ENCODE measurements at places on chromosomes 1 and 21.
A peak's percentile ranks its signal among the peaks of the same experiment; 100 is the strongest.

DNA sequence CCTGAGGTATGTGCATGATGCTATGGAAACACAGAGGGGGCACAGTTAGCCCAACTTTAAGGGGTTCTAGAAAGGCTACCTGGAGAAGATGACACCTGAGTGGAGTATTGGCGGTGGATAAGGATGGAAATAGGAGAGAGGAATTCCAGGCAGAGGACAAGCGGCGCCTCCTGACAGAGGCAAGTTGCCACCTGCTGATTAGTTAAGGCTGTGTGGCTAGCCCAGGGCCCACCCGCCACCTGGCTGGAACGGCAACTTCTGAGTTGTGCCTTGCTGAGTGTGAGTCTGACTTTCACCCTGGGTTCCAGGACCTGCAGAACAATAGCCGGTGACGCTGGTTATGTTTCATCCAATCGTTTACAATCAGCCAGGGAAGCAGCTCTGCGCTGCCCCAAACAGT lies 126.9 kb upstream of the LMO4 start:
- no peak for DNase-seq

GRCh38 chr1:153488731-153489130 lies 28.3 kb upstream of the S100A7 start:
- no peak for DNase-seq

- no peak for DNase-seq
These were observed 179.6 kb downstream of the KCNK2 start for GRCh38 chr1:215262106-215262505.

DNA sequence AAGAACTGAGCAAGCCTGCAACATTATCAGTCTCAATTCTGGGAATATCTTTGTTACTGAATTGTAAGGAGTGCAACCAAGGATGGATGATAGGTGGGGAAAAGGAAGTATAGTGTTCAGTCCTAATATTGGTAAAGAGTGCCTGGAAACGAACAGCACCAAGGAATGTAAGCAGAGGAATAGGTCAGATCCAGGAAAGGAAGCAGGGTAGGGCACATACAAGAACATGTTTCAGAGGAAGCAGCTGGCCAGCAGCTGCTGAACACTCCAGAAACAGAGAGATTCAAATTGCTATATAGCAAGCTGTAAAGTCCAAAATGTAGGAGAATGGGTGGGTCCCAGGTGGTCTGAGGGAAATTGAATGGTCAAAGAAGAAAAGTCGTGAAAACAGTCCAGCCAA lies 37.9 kb downstream of the CRB1 start:
- DNase-seq = no peak

GRCh38 chr21:14384453-14384852 lies 1.5 kb upstream of the HSPA13 start:
- DNase-seq = no peak

GRCh38 chr21:37682966-37683365 lies 233.3 kb downstream of the KCNJ6 start:
- DNase-seq = no peak

DNA sequence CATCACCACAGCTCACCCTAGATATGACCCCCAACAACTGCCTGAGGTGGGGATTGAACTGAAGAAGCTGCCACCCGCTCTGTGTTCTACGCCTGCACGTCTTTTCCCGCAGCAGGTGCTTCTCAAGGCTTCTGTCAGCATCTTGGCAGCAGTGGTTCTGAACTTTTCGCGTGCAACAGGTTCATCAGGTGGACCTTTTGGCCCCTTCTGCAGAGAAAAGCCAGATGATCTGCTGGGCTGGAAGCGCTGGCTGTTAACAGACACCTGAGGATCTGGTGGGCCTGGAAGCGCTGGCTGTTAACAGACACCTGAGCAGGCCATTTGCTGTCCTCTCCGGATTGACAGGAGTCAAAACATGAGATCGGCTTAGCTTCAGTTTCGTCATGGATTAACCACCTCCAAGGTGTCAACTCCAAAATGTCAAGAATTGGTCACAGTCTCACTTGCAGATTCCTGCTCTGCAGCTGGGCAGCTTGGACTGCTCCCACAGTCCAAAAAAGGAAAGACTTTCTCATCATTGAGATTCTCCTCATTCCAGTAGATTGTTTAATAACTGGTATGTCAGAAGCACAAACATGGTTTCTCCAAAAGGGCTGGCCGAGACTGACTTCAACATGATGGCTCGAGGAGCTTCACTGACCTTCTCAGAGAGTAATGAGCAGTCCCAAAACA lies 4.7 kb downstream of the C1orf174 start:
- no peak for DNase-seq

DNA sequence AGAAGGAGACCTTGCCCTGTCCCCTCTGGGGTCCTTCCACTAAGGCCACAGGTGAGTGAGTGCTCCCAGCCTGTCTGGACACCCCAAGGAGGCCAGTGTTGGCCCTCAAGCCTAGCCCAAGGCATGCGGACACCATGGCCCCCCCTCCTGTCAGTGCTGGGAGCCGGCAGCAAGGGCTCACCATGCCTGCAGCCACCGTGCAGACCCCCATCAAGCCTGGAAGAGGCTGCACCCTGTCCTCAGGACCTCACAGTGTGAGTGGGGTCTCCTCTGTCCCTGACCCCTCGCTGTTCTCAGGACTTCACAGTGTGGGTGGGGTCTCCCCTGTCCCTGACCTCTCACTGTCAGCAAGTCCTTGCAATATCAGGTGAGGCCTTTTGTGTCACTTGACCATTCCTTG lies 33.2 kb upstream of the PRSS38 start:
- no peak for DNase-seq

DNA sequence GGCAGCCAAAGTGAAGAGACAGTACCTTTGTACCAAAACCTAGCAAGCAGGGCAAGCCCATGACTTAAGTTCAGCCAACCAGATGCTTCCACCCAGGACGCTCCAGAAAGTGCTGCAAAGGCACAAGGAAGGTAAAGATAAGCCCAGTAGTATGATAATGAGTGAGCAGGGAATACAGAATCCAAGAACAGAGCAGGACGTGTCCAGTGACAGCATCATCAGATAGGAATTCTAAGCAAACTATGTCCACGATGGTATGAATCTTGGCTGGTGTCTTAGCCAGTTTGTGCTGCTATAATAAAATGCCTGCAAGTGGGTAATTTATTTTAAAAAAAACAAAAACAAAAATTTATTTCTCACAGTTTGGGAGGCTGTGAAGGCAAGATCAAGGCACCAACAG lies 13.6 kb downstream of the GJA4 start:
- DNase-seq = no peak

GRCh38 chr1:223824712-223825111 lies 21.0 kb downstream of the TP53BP2 start:
- DNase-seq = no peak

- no peak for DNase-seq
These were observed 45.7 kb upstream of the CACYBP start for GRCh38 chr1:174954073-174954460.

DNA sequence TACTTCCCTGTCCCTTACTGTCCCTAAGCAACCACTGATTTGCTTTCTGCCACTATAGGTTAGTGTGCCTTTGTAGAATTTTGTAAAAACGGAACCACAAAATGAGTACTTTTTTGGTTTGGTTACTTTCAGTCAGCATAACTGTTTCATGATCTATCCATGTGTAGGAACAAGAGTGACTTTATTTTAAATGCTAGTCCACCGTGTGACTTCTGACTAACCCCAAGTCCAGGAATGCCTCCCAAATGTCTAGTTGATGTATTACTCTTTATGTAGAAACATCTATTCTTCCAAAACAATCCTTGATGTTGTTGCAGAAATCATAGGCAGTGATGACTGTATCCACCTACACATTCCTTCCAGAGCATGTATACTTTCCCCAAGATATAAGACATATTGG lies 21.3 kb downstream of the ATPAF1 start:
- peak; percentile 9 for DNase-seq

- DNase-seq = no peak
These were observed 59.2 kb downstream of the TLR5 start for GRCh38 chr1:223083831-223084230.

DNA sequence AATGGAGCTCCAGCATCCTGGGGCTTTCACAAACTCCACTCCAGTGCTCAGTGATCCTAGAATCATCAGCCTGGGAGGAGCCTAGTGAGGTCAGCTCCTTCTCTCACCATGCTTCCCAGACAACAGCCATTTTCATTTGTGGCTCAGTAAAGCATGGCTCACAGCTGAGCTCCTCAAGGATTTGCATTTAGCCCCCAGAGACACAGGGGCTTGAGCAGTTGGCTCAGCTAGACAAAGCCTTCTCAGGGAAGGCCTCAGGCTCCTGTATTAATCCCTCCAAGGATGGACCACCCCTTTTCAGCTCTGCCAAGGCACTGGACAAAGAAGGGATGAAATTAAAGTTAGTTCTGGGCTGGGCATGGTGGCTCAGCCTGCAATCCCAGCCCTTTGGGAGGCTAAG lies 39.5 kb downstream of the ERI3 start:
- no peak for DNase-seq

- DNase-seq = no peak
These were observed 149.5 kb upstream of the B3GALT2 start for GRCh38 chr1:193335806-193336428.

DNA sequence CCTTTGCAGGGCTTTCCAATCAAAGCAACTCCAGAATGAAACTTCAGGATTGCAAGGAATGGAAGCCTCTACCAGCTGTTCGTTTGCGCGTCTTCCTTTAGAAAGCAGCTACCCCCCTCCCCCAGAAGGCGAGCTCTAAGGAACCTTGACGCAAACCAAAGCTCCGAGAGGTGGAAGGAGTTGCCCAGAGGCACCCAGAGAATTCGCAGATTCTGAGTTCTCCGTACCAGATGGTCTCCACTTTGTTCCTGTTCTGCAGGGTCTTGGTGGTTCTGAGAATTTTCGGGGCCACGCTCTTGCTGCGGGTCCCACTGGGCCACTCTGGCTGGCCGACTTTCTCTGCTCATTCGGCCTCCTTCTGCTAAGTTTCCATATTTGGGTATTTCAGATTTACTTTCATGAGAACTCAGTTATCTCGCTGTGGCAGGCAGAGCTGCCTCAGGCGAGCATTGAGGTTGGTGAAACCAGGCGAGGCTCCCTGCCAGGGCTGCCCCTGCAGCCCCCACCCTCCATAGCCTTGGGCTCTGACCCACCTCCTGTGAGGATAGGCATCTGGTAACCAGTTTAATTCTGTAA lies 801 bp downstream of the TRAF5 start:
- DNase-seq = peak; percentile 24

- DNase-seq = no peak
These were observed 28.6 kb upstream of the MTR start for GRCh38 chr1:236766506-236766905.

DNA sequence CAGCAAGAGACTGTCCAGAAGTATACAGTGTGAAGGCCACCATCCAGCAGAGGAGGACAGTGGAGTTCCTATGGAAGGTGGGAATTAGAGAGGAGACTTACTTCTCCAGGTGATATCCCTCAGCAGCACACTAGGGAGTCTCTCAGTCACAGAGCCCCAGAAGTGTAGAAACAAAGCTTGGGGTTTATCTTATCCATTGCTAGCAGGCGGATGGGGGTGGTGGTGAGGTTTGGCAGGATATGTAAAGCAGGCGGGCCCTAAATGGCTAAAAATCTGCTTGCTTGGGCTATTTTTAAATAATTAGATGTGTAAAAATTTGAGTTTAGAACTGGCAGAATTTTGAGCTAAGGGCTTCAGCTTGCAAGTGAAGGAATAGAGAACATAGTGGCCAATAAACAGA lies 50.1 kb upstream of the RGS18 start:
- DNase-seq = no peak

GRCh38 chr1:219651993-219652392 lies 39.1 kb upstream of the ZC3H11B start:
- DNase-seq = no peak

GRCh38 chr1:112209493-112209892 lies 186.5 kb upstream of the CTTNBP2NL start:
- no peak for DNase-seq
